ENCODE measurements at places on chromosomes 7 and 10.
A peak's percentile ranks its signal among the peaks of the same experiment; 100 is the strongest.

DNA sequence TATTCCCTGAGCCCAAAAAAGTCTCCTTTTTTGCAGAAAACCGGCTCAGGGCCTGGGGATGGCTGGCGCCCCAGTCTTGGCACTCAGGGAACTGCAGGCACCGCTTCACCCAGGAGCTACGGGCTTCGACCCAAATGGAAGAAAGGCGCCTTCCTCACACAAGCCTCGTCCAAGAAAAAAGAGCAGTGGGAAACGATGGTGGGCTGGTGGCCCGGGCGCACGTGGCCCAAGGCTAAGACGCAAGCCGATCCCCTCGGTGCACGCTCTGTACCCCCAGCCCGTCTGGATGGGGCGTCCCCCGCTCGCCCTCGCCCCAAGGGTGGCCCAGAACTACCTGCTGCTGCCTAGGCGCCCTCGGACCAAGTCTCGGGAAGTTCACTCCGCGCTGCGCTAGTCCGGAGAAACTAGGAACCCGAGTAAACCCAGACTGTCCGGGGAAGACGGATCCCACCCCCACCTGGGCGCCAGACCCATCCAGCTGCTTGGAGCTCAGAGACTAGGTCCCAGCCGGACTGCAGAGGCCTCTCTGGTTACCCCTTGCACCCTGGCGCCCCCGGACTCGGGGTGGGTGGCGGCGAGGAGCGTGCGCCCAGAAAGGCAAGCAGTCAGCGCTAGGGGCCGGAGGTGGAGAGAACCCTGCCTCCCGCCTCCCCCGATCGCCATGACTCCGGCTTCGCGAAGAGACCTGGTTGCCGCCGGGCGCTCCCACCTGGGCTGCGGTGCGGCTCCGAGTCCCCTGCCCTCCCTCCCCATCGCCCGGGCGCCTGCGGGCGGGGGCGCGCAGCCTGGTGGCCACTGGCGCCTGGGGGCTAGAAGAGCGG lies 76.4 kb downstream of the CALN1 start:
- peak; percentile 59 for DNase-seq

DNA sequence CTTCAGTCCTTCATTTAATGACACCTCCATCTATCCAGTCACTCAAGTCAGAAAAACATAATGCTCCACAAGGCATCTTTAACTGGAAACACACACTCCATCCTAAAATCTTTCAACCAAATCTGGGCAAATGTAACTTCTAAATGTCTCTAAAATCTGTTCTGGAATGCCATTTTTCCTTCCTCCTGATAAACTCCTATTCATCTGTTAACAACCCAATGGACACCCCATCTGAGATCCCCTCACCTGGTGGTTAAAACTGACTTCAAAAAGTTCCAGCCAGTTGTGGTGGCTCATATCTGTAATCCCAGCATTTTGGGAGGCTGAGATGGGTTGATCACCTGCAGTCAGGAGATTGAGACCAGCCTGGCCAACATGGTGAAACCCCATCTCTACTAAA lies 78.7 kb downstream of the ARHGAP21 start:
- DNase-seq, result no peak

GRCh38 chr10:128896963-128897362 lies 570.1 kb upstream of the MGMT start:
- no peak for DNase-seq

DNA sequence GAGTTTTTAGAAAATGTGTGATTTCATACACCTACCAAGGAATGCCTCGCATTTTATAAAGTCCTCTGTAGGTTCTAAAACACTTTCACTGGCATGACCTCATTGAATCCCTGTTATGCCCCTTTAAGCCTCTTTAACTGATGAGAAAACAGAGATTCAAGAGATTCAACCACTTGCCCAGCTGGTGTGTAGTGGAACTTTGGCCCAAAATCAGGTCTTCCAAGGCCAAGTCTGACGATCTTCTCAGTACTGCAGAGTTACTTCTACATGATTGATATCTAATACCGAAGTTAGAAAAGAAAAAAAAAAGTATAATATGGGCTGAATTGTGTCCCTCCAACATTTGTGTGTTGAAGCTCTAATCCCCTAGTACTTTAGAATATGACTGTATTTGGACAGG lies 202.0 kb downstream of the WDR11 start:
- no peak for DNase-seq

DNA sequence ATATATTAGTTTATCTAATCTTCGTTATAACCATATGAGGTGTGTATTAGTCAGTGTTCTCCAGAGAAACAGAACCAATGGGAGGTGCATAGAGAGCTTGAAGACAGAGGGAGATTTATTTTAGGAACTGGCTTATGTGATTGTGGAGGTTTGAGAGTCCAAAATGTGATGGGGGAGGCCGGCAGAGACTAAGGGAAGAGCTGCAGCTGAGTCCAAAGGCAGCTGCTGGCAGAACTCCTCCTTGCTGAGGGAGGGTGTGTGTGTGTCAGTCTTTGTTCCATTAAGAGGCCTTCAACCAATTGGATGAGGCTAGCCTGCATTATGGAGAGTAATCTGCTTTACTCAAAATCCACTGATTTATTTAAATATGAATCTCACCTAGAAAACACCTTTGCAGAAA lies 165.1 kb downstream of the SH3PXD2A start:
- DNase-seq, result peak; percentile 66

DNA sequence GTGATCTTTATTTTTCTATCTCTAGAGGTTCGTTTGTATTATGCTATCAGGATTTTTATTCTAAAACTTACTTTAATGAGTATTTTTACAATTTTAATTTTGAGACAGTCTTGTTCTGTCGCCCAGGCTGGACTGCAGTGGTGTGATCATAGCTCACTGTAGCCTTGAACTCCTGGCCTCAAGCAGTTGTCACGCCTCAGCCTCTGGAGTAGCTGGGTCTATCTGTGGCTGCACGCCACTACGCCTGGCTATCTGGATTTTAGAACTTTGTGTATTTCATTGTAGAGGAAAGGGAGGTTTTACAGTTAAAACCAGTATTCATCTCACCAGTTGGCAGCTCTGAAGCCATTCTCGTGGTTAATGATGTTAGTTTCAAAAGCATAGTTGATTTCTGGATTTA lies 25.9 kb downstream of the DNAJB6 start:
- DNase-seq, result no peak

GRCh38 chr7:95558864-95559263 lies 37.5 kb downstream of the PDK4 start:
- no peak for DNase-seq

GRCh38 chr10:18313626-18314025 lies 173.4 kb downstream of the CACNB2 start:
- DNase-seq, result no peak

Measured in head of caudate nucleus (tissue), 42 donors.